Bronchial epithelial cell (primary cell): ENCODE measurements at places on chromosomes 12 and 14.

DNA sequence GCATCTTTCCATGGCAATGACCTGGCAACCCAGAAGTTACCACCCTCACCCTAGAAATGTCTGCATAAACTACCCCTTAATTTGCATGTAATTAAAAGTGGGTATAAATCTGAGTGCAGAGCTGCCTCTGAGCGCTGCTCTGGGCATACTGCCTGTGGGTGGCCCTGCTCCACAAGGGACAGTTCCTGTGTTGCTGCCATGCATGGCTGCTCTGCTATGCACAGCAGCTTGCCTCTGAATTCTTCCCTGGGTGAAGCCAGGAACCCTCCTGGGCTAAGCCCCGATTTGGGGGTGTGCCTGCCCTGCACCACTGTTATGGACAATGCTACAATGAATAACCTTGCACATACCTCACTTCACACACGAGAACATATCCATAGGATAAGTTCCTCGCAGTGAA lies 35.7 kb upstream of the GPR132 start:
- no peak for DNase-seq

DNA sequence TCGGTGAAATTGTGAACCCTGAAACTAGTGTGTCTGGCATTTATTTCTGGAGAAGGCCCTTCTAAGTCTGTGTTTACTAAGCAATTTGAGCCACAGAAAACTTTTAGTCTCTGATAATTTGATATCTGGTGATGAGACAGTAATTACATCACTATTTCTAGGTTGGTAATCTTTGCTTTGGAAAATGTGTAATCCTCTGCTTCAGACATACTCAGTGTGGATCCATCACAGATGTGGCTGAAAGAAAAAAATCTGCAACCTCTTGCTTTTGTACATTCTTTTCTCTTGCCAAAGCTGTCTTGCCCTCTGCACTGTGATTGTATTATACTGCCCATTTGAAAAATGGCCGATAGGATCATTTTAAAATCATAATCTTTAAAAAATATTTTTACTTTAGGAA lies 78.1 kb downstream of the PELI2 start:
- DNase-seq: no peak

- no peak for DNase-seq
Observed at GRCh38 chr14:69699748-69700303, 67.1 kb upstream of the SRSF5 start.

- no peak for DNase-seq
Observed at GRCh38 chr12:12933742-12934141, 18.2 kb downstream of the GPRC5D start.

DNA sequence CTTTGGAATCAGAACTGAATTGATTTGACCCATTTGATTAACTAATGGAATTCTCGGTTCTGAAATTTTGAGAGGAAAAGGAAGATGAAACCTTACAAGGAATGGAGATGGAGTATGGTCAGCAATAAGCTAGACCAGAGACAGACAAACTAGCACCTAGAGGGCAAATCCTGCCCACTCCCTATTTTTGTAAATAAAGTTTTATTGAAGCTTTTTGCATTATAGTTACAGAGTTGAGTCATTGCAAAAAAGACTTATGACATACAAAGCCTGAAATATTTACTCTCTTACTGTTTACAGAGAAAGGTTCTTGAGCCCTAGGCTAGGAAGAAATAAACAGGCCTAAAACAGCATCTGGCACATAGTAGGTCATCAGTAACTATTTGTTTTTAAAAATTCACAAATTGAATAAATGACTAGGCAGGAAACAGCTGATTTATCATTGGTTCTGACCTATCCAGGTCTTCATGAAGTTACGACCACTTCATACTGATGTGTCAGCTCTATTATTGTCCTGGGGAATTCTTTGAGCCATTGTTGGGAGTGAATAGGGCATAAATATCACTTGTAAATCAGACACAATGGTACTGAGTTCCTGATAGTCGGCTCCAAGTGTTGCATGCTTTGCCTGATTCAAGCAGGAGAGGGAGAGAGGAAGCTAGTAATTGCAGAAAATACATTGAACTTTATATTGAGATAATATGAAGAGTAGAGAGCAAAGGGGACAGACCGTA lies 14.6 kb upstream of the STAB2 start:
- no peak for DNase-seq

GRCh38 chr12:47251919-47252318 lies 172.2 kb upstream of the AMIGO2 start:
- DNase-seq: no peak

DNA sequence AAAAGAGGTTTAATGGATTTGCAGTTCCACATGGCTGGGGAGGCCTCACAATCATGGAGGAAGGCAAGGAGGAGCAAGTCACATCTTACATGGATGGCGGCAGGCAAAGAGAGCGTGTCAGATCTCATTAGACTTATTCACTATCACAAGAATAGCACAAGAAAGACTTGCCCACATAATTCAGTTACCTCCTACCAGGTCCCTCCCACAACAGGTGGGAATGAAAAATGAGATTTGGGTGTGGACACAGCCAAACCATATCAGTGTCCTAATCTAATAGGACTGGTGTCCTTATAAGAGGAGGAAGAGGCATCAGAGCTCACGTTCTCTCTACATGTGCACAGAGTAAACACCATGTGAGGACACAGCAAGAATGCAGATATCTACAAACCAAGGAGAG lies 25.9 kb downstream of the DYRK2 start:
- DNase-seq: no peak

GRCh38 chr14:56247495-56248200 lies 129.4 kb downstream of the PELI2 start:
- DNase-seq: peak; percentile 35

DNA sequence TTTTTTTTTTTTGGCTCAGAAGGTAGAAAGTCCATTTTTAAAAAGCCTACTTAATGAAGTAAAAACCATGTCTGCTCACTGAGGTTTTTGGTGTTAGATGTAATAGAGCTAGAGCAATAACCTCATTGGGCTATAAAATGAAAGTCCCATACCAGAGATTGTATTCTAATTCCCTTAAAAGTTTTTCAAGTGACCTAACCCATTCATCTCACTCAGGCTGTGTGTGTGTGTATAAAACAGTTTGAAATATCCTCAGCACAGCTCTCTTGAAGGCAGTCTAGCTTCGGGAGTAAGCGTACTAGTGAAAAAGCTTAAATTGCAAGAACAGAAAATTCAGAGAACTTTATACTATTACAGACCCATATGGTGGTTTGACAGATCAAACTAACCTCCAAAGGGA lies 313.8 kb downstream of the CEP128 start:
- no peak for DNase-seq

GRCh38 chr12:130634866-130635265 lies 81.2 kb downstream of the RIMBP2 start:
- no peak for DNase-seq

DNA sequence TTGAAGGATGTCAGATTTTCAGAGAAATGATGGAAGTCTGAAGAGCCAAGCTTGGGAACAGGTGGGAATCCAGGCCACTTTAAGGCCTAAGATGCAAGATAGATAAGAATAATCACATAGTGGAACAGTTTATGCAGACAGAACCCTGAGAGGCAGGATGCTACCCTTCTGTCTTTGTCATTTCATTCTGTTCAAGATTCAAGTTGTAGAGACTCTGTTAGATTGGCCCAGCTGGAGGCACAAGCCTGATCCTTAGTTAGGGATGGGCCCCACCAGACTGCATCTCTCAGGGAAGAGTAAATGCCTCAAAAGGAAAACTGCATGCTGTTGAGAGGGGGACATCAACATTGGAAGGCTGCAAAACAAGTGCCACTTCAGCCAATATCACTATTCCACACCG lies 287.0 kb downstream of the PCNX1 start:
- DNase-seq: no peak

DNA sequence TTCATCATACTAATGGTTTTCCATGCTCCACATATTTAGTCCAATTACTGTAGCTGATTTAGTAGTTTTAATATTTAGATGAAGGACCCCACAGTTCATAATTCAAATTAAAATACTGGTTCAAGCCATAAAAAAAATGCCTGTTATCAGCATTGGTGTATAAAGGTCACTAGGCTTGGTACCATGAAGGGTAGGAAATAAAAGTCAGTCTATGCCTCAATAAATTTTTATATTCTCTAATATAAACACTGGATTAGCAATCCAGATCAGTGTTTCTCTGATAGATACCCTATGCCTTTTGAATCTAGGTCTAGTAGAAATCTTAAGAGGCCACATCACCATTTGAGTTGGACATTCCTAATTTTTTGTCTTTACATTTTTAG lies 163.2 kb upstream of the HIF1A start:
- DNase-seq: no peak
